ENCODE measurements at places on chromosomes 5 and 9.

GRCh38 chr9:131303381-131304321, 14.1 kb downstream of the PLPP7 start:
- DNase-seq, result no peak

DNA sequence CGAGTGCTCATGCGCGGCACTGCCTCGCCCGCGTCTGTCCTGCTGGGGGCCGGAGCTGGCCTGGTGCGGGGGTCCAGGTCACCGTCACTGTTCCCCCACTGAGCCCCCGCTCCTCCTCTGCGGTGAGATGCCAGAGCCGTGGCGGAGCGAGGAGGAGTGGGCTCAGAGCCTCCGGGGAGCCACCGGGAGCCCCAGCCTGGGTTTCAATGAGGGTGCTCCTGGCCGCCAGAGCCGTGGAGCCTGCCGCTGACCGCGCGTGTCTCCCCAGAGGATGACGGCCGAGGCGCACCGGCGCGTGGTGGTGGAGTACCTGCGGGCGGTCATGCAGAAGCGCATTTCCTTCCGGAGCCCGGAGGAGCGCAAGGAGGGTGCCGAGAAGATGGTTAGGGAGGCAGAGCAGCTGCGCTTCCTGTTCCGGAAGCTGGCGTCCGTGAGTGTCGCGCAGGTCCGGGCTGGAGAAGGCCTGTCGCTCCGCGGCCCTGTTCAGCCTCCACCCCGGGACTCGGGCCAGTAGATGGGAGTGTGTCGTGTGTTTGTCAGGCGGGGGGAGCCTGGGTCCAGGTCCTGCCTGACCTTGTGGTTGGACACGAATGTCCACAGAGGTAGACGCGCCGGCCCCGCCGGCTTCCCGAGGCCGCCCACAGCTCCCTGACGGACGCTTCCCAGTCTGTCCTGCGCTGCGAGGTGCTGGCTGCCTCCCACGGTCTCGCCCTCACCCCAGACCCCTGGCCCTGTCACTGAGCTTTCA, 22.0 kb downstream of the EXOC3 start:
- no peak for DNase-seq

GRCh38 chr9:108617676-108618075, 238.1 kb downstream of the ACTL7B start:
- DNase-seq, result no peak

GRCh38 chr9:137382444-137383080, 40.4 kb downstream of the EXD3 start:
- no peak for DNase-seq

- no peak for DNase-seq
Measured at GRCh38 chr9:114546851-114547250, 40.7 kb upstream of the ATP6V1G1 start.

GRCh38 chr5:132190161-132190817, 37.4 kb downstream of the P4HA2 start:
- DNase-seq, result no peak

All from stimulated activated CD4-positive, alpha-beta T cell treated with anti-CD3 and anti-CD28 coated beads, Interleukin-12 subunit alpha, Interleukin-12 subunit beta, amount 100 ng/mL, for 24 hours (primary cell).